ENCODE measurements at places on chromosomes 3 and 15.

GRCh38 chr3:194270627-194271459, 80.3 kb downstream of the CPN2 start:
- DNase-seq, result peak; percentile 71

DNA sequence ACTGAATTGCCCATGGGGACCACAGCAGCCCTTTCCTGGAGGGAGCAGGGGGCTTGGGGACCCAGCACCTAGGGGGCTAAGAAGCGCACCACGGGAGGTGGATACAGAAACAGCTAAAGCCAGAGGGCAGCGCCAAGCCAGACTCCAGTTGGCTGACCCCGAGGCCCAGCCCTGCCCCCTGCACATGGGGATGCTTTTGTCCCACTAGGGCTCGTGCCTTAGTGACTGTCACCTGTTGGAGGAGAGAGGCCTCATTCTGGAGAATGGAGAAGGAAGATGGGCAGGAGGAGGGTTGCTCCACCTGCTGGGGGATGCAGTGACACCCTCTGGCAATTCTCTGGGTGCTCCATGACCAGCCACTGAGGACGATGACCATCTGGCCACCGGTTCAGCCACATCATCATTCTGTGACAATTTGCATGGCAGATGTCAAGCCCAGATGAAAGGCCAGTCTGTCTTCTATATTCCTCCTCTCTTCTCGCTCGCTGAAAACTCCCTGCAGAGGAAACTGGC, 167.8 kb upstream of the TLE3 start:
- DNase-seq, result no peak

DNA sequence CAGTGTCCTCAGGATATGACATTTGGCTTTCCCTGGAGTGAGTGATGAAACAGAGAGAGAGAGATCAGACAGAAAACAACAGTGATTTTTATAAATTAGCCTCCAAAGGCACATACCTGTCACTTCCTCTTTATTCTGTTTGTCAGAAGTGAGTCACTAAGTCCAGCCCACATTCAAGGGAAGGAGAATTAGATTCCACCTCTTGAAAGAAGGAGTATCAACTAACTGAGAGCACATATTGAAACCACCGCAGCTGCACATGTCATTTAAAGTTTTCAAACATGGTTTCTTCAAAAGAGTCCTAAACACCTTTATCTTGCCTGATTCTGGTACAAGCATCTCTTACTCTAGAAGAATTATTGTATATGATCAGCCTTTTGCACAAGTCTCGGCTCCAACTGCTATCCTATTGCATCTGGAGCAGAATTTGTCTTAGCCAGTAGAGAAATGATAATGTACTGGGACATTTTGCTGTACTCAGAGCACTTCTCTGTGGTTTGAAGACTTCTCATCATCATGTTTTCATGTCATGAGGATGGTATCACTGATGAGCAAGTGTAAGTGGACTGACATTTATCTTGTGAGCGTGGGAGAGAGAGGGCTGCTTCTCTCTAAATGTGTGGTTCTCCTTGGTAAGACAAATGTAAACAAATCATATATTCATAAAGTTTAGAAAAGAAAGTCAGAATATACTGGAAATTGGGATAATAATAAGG, 338.9 kb upstream of the CFAP20DC start:
- no peak for DNase-seq

GRCh38 chr15:52290329-52290728, 5.3 kb downstream of the MYO5C start:
- no peak for DNase-seq

DNA sequence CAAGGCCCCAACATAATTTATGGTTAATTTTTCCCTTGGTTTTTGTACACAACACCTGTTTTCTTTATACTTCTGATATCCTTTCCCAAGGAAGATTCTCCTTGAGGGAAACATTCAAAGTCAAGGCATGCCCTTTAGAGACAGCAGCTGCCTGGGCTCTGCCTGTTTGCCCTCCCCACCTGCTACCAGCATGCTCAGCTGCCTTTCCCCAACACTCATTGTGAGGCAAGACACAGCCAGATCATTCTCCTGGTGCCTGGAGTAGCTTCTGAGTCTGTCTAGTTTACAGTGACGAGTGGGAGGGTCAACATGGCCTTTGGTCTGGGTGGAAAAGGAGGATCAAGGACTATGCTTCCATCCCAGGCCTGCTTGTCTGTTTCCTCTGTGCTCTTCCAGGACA, 132.5 kb downstream of the EPHB1 start:
- DNase-seq, result no peak

GRCh38 chr3:179962629-179963387, 73.9 kb downstream of the PEX5L start:
- no peak for DNase-seq

DNA sequence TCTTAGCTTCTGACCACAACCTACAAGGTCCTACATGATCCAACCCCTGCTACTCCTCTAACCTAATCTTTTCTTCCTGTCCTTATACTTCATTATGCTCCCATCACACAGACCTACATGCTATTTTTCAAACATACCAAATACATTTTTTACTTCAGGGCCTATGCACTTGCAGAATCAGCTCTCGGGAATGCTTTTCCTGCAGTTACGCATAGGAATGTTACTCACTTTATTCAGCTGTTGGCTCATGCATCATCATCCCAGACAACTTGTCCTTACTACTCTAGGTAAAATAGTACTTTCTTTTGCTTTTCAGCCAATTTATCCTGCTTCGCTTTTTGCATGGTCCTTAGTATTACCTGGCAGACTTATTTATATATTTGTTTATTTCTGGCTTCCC, 105.6 kb downstream of the OXSM start:
- peak; percentile 0 for DNase-seq

DNA sequence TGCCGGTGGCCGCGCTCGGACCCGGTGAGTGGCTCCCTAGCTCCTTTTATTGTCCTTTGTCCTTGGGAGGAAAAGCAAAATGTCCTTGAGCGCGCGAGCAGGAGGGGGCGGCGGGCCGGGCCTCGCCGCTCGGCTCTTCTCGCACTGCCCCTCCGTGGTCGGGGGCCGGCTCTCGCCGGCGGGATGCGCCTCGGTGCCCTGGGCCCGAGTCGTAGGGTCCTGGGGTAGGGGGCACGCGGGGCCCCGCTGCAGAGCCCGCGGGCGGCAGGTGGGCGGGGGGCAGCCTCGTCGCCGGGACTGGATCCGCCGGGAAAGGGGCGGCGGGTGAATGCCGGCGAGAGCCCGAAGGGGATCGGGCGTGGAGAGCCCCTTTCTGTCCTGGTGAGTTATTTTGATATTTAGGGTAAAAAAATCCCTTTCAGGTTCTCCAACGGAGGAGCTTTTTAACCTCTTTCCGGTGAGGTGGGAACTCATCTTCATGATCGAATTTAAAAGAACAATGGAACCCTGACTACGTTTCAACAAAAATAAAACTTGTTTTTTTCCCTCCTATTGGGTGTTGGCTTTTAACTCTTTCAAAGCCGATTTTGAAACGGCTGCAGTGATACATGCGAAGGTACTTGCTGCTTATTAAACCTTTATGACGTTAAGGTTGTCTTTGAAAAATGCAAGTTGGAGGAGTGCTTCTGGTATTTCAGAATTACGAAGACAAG, 16.8 kb upstream of the CHD2 start:
- DNase-seq, result no peak

DNA sequence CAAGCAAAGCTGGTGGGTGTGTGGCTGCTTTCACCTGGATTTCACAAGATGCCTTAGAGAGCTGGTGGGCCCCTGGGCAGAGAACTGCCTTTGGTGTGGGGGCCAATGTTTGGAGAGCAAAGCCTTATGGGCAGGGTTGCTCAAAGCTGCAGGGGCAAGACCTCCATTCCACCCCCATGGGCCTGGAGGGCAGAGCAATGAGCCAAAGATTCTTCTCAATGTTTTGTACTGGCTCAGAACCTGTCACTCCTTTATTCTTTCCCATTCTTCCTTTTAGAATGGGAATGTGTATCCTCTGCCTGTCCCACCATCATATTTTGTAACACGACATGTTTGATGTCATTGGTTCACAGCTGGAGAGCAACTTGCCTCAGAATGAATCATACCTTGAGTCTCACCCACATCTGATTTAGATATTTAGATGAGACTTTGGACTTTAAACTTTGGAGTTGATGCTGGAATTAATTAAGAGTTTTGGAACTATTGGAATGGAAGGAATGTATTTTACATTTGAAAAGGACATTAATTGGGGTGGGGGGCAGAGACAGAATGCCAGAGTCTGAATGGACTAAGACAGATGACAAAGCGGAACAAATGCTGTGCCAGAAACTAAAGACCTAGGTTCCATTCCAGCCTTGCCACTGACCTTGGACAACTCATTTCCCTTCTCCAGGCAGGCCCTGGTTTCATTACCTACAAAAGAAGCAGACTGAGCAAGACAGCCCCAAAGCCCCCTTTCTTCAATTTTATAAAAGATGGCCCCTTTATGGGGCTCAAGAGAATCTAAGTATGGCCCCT, 72.9 kb downstream of the DAPK2 start:
- peak; percentile 83 for DNase-seq

DNA sequence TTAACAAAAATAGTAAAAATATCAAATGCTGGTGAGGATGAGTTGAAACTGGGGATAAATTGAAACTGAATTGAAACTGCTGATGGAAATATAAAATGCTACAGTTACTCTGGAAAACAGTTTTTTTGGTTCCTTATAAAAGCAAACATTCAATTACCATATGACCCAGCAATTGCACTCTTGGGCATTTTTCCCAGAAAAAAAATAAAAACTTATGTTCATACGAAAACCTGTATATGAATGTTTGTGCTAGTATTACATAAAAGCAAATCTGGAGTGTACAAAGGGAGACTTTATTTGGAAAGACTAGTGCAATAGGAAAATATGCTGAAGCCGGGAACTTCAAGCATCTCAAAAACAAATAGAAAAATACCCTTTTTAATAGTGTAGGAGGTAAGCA, 857.9 kb upstream of the CADM2 start:
- peak; percentile 11 for DNase-seq

All from foreskin fibroblast (primary cell).